ENCODE measurements at places on chromosomes 2 and 18. TPM values are rescaled to one million over a fixed set of nuclear protein-coding genes. Genes with fewer than 3 reads are reported as not detected.
A peak's percentile ranks its signal among the peaks of the same experiment; 100 is the strongest.

Gene KCNG2
- not detected for total RNA-seq

Gene MAP3K2
- total RNA-seq: 52.9 TPM

Gene CPLX4
- total RNA-seq: not detected

Gene MSTN
- total RNA-seq: not detected

Gene KIAA2012
- total RNA-seq: not detected

GRCh38 chr2:37500031-37500430 lies 155.6 kb downstream of the QPCT start:
- peaks cover 18% of the 10 kb centered on the region for H3K27me3 ChIP-seq
- no peak overlapping the region for H3K27ac ChIP-seq
- DNase-seq: no peak
- H3K36me3 ChIP-seq: peaks cover 2% of the 10 kb centered on the region
- H3K4me3 ChIP-seq: no peak overlapping the region
- H3K4me1 ChIP-seq: no peaks in the 10 kb centered on the region

- H3K4me3 ChIP-seq: no peak overlapping the region
- H3K27ac ChIP-seq: peak overlapping the region; percentile 27
- peaks cover 3% of the 10 kb centered on the region for H3K27me3 ChIP-seq
Measured at GRCh38 chr2:58571181-58571852, 330.2 kb upstream of the FANCL start.

All from activated CD4-positive, alpha-beta T cell treated with anti-CD3 and anti-CD28 coated beads, Interleukin-2, amount 10 ng/mL, durations not matched to agents 7 days and 5 days (primary cell).